Stimulated activated naive CD4-positive, alpha-beta T cell (primary cell): ENCODE measurements at places on chromosomes 11 and 22.

GRCh38 chr11:12430351-12430750, 53.0 kb downstream of the PARVA start:
- DNase-seq, result no peak

DNA sequence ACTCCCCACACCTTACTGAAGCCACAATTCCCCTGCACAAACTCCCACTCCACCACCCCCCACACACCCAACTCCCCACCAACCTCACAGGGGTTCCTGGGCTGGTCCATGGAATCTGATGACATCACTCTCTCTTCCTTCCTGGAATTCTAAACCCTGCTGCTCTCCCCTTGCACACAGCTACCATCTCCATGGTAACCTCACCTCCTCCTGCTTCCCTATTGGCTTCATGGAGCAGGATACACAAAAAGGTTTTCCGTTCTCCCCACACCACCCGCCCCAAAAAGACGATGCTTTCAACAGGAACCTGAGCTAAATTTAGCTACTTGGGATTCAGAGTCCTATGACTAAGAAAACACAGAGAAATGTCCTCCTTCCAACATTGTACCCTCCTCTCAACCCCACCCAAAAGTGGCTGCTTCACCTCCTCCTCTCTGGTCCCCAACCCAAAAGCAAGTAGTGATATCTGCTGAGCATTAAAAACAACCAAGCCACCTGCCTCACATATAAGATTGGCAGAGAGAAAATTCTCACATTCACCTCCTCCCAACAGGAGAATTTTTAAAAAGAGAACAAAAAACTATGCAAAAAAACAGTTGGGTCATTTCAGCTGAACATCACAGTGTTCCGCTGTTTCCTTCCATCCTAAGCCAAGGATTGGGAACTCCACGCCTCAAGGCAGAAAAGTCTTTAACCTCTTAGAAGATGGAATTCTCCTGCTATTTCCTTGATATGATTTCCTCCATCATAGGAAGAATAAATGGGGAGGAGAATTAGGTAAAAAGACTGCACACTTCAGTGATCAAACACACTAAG, 66.9 kb downstream of the RBFOX2 start:
- no peak for DNase-seq

DNA sequence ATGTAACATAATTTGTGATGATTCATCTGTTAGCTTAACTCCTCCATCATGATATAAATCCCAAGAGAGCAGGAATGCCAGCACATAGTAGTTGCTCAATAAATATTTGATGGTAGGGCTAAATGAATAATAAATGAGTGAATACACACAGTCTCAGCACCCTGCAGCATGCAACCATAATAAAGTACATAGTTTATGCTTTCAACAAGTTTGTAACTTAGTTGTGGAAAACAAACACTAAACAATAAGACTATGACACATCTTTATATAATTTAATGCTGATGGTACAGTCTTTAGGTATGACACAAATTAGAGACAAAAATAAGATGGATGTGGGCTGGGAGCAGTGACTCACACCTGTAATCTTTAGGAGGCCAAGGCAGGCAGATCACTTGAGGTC, 3.8 kb downstream of the ALKBH8 start:
- no peak for DNase-seq

- DNase-seq, result no peak
These were observed 308.7 kb downstream of the DCDC1 start for GRCh38 chr11:31060880-31061279.

- no peak for DNase-seq
These were observed 297.7 kb downstream of the SOX6 start for GRCh38 chr11:16058671-16059070.

GRCh38 chr11:65558930-65559509, 861 bp upstream of the LTBP3 start:
- no peak for DNase-seq

DNA sequence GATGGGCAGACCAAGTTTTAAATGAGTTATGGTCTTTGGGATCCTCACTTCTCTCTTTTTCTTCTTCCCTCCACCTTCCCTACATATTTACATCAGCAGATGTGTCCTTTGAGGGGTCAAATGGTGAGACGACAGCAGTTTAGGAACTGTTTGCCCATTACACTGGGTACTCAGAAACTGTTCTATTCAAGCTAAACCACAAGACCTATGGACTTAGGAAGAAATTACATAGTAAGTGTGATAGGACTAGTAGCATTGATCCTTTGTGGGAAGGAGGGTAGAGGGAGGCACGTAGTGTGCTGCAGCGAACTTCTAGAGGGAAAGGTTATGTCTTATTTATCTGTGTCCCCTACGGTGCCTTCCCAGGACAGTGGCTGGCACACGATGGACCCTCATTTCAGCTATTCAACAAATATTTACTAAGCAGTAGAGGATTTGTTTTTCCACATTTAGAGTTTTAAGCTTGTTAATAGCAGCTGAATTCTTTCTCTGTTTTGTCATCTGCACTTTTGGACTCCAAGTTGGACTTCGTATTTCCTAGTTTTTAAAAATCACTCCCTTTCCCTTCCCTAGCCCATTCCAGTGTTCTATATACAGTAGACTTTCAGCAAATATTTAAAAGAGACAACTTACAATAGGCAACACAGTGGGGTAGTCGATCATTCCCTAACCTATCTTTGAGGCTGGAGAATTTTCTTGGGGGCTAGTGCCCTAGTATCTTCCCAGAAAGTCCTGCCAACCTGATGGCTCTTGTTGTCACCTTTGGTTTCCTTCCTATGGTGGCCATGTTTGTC, 13.9 kb downstream of the FZD4 start:
- DNase-seq, result no peak

DNA sequence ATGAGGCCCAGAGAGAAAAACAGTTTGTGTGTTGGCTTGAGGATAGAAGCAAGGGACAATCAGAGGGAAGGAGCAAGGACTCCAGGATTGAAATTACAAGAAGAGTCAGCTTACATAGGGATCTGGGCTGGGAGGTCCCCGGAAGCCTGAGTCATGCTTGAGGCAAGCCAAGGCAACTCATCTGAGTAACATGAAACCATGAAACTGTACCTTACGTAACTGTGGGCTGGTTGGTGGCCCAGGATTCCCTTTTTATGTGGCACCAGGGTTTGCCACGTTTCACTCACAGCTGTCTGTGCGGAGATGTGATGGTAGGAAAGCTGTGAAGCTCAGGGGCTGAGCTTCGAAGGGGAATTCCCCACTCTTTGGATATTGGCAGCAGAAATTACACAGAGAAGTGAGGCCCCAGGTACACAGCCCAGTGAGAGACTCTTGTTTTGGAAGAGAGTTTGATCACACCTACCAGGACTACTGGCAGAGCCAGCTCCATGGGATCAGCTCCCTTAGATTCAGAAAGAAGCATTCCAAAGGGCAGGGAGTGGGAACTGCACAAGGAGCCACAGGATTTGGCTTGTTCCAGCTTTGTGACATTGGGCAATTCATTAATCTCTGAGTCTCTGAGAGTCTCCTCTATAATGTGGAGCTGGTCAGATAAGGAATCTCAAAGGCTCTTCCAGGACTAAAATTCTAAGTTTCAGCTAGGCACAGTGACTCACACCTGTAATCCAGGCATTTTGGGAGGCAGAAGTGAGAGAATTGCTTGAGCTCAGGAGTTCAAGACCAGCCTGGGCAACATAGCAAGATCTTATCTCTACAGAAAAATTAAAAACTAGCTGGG, 7.8 kb downstream of the SLC5A1 start:
- DNase-seq, result no peak

DNA sequence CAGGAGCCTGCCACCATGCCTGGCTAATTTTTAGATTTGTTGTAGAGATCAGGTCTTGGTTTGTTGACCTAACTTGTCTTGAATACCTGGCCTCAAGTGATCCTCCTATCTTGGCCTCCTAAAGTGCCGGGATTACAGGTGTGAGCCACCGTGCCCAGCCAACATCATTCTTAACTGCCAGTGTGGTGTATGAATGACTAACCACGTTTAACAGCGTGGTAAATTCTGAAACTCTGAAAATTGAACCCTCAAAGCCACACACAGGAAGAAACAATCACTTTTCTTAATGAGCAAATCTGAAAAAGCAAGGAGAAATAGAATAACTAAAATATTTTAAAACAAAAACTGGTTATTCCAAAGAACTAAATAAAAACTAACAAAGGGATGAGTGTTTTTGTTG, 7.4 kb downstream of the TMEM9B start:
- DNase-seq, result no peak

GRCh38 chr22:22452211-22452610, 56.3 kb downstream of the ZNF280B start:
- DNase-seq, result no peak
